Fibroblast of skin of back (primary cell): ENCODE measurements at places on chromosomes 5 and 9.

GRCh38 chr9:134187110-134187531 lies 22.8 kb upstream of the RNU6ATAC start:
- DNase-seq: no peak

DNA sequence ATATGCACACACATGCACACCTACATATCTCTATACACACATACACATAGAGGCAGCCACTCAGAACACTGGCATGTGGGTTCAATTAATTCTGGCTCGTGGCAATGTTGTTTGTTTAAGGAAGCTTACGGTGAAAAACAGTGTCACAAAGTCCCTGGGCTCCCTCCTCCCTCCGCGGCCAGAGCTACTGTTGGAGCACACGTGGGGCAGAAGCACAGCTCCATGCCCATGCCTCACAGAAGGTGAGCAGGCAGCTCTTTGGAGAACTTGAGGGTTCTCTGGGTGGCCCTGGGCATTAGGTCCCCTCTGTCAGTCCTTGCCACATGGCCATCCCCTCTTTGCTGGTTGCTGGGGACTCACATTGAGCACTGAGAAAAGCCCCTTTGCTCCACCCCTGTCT lies 107.5 kb downstream of the GADD45G start:
- no peak for DNase-seq

GRCh38 chr5:55638051-55638450 lies 74.1 kb downstream of the SLC38A9 start:
- DNase-seq: no peak

DNA sequence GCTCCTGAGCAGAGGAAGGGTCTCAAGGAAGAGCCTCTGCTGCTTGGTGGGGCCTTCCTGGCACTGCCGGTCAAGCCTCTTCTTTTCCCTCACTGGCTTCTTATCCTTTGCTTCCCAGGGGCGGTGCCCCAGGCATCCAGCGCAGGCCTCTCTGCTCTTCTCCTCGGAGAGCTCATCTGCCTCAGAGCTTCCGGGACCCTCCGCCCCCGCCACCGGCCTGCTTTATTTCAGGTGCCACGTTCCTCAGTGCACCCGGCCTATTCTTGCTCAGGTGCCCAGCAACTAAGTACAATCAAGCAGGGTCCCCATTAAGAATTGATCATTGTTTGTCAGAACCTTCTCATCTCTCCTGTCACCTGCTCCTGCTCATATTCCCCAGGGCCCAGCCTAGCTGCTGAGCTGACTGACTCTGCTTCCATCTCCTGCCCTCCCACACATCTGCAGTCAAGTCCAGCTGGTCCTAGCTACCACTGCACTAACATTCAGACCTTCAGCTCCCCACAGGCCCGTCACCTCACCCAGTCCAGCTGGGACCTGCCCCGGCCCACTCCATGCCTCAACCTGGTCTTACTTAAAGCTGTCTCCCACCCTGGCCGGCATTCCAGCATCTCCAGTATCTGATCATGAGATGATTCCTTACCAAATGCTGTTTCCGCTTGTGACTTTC lies 114.3 kb upstream of the BOD1 start:
- DNase-seq: no peak

DNA sequence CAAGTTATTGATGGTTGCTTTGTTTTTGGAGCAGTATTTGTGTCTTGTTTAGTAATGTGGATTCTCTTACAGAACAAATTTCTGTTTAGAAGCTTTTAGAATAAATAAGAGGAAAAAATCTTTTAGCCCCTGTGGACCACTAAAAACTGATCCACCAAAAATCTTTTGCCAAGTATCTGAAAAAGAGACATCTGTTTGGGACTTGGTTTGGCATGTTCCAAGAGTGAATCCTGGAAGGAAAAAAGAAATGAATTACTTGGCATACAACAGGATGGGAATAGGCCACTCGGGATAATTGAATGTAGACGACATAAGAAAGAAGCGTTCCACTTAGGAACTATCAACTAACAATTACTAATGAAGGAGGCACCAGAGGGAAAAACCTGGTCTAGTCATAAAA lies 1350.1 kb upstream of the C9orf72 start:
- DNase-seq: no peak

DNA sequence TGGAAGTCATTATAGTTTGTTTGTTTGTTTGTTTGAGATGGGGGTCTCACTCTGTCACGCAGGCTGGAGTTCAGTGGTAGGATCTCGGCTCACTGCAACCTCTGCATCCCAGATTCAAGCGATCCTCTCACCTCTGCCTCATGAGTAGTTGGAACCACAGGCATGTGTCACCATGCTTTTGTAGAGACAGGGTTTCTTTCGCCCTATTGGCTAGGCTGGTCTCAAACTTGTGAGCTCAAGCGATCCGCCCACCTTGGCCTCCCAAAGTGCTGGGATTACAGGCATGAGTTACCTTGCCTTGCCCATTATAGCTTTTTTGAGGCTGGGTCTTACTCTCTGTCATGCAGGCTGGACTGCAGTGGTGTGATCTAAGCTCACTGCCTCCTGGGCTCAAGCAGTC lies 28.8 kb downstream of the NSD1 start:
- DNase-seq: no peak

DNA sequence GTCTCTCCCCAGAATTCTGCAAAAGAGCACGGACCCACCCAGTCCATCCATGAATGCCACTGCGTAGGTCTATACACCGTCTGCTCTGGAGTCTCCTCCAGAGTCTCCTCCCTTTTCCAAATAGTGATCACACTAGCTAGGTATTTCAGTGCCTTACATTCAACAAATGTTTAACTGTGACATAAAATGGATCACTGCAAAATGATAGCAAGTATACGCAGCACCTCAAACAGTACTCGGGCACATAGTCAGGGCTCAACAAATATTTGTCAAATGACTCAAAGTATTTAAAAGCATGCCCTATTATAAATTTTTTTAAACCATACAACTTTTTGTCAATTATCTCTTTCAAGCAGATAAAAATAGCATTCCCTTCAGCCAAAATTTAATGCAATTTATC lies 60.5 kb downstream of the TLE1 start:
- DNase-seq: peak; percentile 23

- peak; percentile 39 for DNase-seq
Measured at GRCh38 chr9:93451849-93452709, 594 bp downstream of the FAM120A start.
